ENCODE measurements at places on chromosomes 2 and 18.

GRCh38 chr2:162478721-162479129, 134.8 kb downstream of the GCA start:
- no peak for DNase-seq

DNA sequence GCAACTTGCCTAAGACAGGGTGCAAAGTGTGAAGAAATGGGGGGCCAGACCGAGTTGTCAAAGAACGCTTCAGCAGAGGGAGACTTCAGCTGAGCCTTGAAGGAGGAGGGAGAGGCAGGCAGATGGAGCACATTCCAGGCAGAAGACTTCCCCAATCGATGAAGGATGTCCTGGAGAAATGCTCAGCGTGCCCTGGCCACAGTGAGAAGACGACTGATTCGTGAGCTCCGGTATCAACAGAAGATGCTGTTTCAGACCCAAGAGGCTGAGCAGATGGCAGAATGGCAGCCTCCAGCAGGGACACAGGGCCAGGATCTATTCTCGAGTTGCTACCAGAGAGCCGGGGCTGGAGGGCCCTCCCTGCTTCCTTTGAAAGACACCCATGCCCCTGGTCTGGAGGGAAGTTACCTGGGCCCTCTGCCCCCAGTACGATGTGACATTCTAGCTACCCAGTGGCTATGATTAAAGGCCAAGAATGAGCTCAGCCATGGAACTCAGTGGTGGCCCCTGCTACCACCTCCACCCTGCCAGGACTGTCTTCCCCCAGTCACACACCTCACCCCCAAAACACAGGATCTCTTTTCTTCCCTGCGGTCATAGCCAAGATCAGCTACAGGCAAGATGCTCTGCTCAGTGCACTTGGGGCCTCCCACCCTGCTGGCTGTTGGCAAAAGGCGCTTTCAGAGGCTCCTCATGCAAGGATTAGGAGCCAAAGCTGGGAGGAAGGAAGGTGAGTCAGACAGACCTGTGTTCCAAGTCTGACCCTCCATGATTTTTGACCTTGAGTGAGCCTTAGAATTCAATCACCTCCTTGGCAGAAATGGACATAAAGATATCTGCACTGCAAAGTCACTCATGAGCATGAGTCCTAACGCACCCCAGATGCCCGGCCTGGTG, 84.3 kb downstream of the TFCP2L1 start:
- DNase-seq: no peak

- no peak for DNase-seq
These were observed 169.6 kb downstream of the KCNS3 start for GRCh38 chr2:18047896-18048657.

- no peak for DNase-seq
These were observed 6.2 kb upstream of the GDF7 start for GRCh38 chr2:20660506-20661420.
